ENCODE measurements at places on chromosomes 1 and 21. TPM values are rescaled to one million over a fixed set of nuclear protein-coding genes. Genes with fewer than 3 reads are reported as not detected.

Gene KCNJ6
- 3.3 TPM for total RNA-seq

Gene LCE2C
- total RNA-seq: not detected

- no peak overlapping the region for H3K27ac ChIP-seq
- H3K36me3 ChIP-seq: no peaks in the 10 kb centered on the region
- peaks cover 43% of the 10 kb centered on the region for H3K4me1 ChIP-seq
- DNase-seq: no peak
- no peak overlapping the region for H3K4me3 ChIP-seq
Observed at GRCh38 chr21:39640754-39641153, 28.0 kb downstream of the B3GALT5 start.

Gene TMEM39B
- total RNA-seq: 23.7 TPM

- peak overlapping the region; percentile 50 for H3K27ac ChIP-seq
- no peak for DNase-seq
- no peaks in the 10 kb centered on the region for H3K27me3 ChIP-seq
- no peaks in the 10 kb centered on the region for H3K36me3 ChIP-seq
Observed at GRCh38 chr1:115099693-115100050, 10.4 kb upstream of the TSPAN2 start.

Gene BTF3L4
- total RNA-seq: 100 TPM

- H3K4me3 ChIP-seq: no peak overlapping the region
- no peak overlapping the region for H3K27ac ChIP-seq
- peaks cover 2% of the 10 kb centered on the region for H3K36me3 ChIP-seq
- H3K4me1 ChIP-seq: no peaks in the 10 kb centered on the region
Observed at GRCh38 chr1:171716616-171717015, 25.2 kb downstream of the VAMP4 start.

Gene CHRM3
- total RNA-seq: 3.0 TPM

DNA sequence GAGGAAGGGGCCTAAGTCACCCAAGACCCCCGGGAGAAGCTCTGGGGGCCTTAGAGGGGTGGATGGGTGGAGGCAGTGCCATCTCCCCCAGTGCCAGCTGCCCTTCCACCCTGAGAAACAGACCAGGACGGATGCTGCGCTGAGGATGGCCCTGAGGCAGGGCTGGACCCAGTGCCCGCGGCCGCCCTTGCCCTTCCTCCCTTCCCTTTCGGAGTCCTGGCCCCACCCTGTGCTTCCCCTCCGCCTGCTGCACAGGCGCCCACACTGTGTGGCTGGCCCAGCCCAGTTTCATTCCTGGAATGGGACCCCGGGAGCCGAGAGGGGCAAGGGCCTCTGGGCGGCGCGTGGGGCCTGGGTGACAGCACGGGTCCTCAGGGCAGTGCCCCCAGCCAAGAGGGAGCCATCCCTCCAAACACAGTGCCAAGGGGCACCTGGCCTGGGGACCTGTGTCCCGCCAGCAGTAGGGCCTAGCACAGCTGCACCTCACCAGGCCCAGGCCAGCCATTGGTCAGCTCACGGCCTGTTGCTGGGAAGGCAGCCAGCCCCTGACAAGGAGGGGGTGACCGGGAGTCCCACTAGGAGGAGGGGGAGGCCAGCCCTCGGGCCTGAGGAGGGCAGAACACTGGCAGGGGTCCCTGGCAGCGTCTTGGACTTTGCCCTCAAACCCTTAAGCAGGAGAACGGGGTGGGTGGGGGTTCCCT lies 13.4 kb upstream of the SKI start:
- DNase-seq: no peak
- H3K4me3 ChIP-seq: no peak overlapping the region
- H3K4me1 ChIP-seq: no peaks in the 10 kb centered on the region
- H3K36me3 ChIP-seq: no peaks in the 10 kb centered on the region
- peaks cover 7% of the 10 kb centered on the region for H3K27me3 ChIP-seq
- no peak overlapping the region for H3K27ac ChIP-seq

DNA sequence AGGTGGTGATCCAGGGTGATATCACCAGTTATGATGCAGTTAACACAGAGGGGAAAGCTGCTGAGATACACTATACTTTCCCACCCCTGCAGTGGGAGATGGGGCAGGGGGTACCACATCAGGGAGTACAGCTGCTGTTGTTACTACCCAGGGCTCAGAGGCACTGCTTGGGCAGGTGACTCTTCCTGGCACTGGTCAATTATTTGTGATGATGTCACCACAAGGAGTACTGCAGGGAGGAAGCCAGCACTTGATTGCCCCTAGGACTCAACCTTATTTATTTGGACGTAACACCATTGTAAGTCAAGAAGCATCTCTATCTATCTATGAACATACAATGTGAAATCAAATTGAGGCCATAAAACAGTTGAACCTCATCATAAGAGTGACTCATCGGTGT lies 10.1 kb downstream of the IFNAR1 start:
- no peaks in the 10 kb centered on the region for H3K27me3 ChIP-seq
- no peak overlapping the region for H3K27ac ChIP-seq
- peaks cover 26% of the 10 kb centered on the region for H3K36me3 ChIP-seq
- no peaks in the 10 kb centered on the region for H3K4me1 ChIP-seq
- H3K4me3 ChIP-seq: no peak overlapping the region
- DNase-seq: no peak

DNA sequence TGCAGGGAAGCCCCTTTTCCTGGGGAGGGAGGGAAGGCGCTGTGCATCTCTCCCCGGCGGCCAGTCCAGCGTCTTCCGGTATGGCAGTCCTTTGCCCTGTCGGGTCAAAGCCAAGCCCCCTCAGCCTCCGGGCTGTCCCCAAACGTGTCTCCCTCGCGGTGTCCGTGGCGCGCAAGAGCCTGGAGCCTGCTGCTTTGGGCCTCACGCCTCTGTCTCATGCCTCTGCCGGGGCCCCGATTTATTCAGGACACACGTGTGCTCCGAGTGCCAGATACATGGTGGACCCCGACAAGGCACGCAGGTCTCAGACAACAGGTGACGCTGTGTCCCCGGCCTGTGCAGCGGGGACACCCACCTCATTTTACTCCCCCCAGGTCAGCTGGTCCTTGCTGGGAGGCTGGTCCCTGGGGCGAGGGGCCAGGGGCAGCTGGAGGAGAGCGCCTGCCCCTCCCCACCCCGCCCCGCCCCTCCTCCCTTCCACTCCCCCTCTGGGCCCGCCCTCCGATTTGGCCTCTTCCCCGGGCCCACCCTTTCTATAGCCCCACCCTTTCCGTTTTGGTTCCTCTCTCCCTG lies 176.7 kb downstream of the CAMTA1 start:
- H3K4me3 ChIP-seq: peak overlapping the region; percentile 63
- no peaks in the 10 kb centered on the region for H3K36me3 ChIP-seq
- H3K27ac ChIP-seq: peak overlapping the region; percentile 64
- DNase-seq: no peak
- H3K4me1 ChIP-seq: peaks cover 31% of the 10 kb centered on the region

Gene FCGR3A
- not detected for total RNA-seq

- H3K36me3 ChIP-seq: no peaks in the 10 kb centered on the region
- peak overlapping the region; percentile 98 for H3K27ac ChIP-seq
- no peak for DNase-seq
- H3K4me1 ChIP-seq: peaks cover 45% of the 10 kb centered on the region
- no peaks in the 10 kb centered on the region for H3K27me3 ChIP-seq
Observed at GRCh38 chr1:174023440-174023839, 1.3 kb upstream of the RC3H1 start.

DNA sequence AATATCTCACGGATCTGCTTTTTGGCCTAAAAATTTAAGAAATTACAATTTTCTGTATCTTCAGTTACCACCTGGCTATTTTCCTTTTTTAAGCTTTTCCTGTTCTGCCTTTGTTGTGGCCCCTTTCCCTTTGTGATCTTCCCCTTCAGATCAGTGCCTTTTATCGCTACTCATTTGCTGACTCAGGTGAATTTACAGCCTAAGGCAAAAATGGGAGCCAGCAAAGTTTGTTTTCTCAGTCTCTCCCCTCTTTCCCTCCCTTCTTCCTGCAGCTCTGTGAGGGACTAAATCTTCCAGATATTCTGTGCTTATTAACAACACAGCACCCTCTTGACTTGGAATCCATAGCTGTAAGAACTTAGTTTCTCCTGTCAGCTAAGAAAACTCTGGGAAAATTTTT lies 5.3 kb upstream of the PRRC2C start:
- no peaks in the 10 kb centered on the region for H3K27me3 ChIP-seq
- no peaks in the 10 kb centered on the region for H3K36me3 ChIP-seq
- peak overlapping the region; percentile 2 for H3K27ac ChIP-seq
- peaks cover 9% of the 10 kb centered on the region for H3K4me1 ChIP-seq
- DNase-seq: no peak
- H3K4me3 ChIP-seq: no peak overlapping the region

Gene AADACL3
- total RNA-seq: not detected

GRCh38 chr1:69919129-69919921 lies 286.1 kb downstream of the LRRC40 start:
- no peaks in the 10 kb centered on the region for H3K4me1 ChIP-seq
- H3K27me3 ChIP-seq: no peaks in the 10 kb centered on the region
- peaks cover 1% of the 10 kb centered on the region for H3K36me3 ChIP-seq
- H3K4me3 ChIP-seq: no peak overlapping the region
- no peak for DNase-seq

- H3K4me1 ChIP-seq: peaks cover 3% of the 10 kb centered on the region
- no peaks in the 10 kb centered on the region for H3K36me3 ChIP-seq
- H3K27ac ChIP-seq: no peak overlapping the region
- no peak for DNase-seq
- no peaks in the 10 kb centered on the region for H3K27me3 ChIP-seq
- H3K4me3 ChIP-seq: no peak overlapping the region
Observed at GRCh38 chr1:2385606-2386280, 5.6 kb downstream of the MORN1 start.

GRCh38 chr1:224338150-224338838 lies 8.3 kb upstream of the NVL start:
- no peaks in the 10 kb centered on the region for H3K27me3 ChIP-seq
- DNase-seq: no peak
- no peaks in the 10 kb centered on the region for H3K36me3 ChIP-seq
- no peak overlapping the region for H3K27ac ChIP-seq

GRCh38 chr1:111739925-111740765 lies 950 bp upstream of the INKA2 start:
- peak overlapping the region; percentile 95 for H3K27ac ChIP-seq
- H3K4me3 ChIP-seq: peak overlapping the region; percentile 72
- peak; percentile 30 for DNase-seq
- no peaks in the 10 kb centered on the region for H3K36me3 ChIP-seq
- peaks cover 40% of the 10 kb centered on the region for H3K27me3 ChIP-seq

- H3K4me3 ChIP-seq: no peak overlapping the region
- no peaks in the 10 kb centered on the region for H3K4me1 ChIP-seq
- no peak for DNase-seq
- no peak overlapping the region for H3K27ac ChIP-seq
Observed at GRCh38 chr21:14600569-14601297, 54.6 kb upstream of the SAMSN1 start.

GRCh38 chr1:45216200-45216541 lies 9.8 kb upstream of the ZSWIM5 start:
- no peaks in the 10 kb centered on the region for H3K36me3 ChIP-seq
- H3K27ac ChIP-seq: no peak overlapping the region
- peaks cover 9% of the 10 kb centered on the region for H3K27me3 ChIP-seq
- no peak for DNase-seq
- no peak overlapping the region for H3K4me3 ChIP-seq

Gene KDM1A
- 190 TPM for total RNA-seq

DNA sequence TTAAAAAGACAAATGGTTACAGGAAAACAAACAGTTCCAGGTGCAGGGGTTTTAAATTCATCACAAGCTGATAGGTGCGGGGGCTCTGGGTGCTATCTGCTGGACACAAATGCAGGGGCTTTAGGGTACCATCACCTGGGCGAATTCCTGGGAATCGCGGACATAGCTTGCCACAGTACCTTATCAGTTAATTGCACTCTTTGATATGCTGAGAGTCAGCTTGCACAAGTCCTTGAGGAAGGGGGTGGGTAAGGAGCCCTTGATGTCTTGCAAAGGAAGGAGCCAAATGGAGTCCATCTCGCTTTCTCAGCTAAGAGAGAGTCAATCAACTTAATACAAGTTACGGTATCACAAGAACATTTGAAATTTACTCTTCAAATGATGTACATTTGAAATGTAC lies 25.4 kb upstream of the TMEM54 start:
- no peaks in the 10 kb centered on the region for H3K36me3 ChIP-seq
- no peak overlapping the region for H3K4me3 ChIP-seq
- H3K27me3 ChIP-seq: peaks cover 50% of the 10 kb centered on the region
- peaks cover 19% of the 10 kb centered on the region for H3K4me1 ChIP-seq

DNA sequence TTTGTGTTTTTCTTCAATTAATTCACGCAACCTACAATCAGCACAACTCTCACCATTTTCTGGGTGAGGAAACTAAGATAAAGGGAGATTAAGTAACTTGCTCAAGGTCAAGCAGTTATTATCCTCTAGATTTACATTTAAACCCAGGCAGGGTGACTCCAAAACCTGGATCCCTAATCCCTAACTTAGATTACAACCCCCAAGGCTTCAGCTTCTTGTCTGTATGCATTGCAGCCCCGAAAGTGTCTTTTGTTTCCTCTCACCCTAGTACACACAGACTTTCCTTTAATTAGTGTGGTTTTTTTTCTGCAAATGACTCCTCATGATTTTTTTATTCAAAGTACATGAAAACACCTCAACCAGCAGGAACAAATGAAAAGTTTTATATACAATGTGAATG lies 748.6 kb upstream of the ADGRL2 start:
- H3K27me3 ChIP-seq: no peaks in the 10 kb centered on the region
- H3K4me1 ChIP-seq: peaks cover 20% of the 10 kb centered on the region
- H3K4me3 ChIP-seq: no peak overlapping the region
- no peak for DNase-seq

Gene SPRR2E
- total RNA-seq: not detected

GRCh38 chr1:86154571-86155050 lies 2.0 kb downstream of the COL24A1 start:
- H3K27ac ChIP-seq: no peak overlapping the region
- peaks cover 10% of the 10 kb centered on the region for H3K4me1 ChIP-seq
- DNase-seq: peak; percentile 9
- H3K4me3 ChIP-seq: peak overlapping the region; percentile 51
- H3K36me3 ChIP-seq: no peaks in the 10 kb centered on the region
- peaks cover 68% of the 10 kb centered on the region for H3K27me3 ChIP-seq

DNA sequence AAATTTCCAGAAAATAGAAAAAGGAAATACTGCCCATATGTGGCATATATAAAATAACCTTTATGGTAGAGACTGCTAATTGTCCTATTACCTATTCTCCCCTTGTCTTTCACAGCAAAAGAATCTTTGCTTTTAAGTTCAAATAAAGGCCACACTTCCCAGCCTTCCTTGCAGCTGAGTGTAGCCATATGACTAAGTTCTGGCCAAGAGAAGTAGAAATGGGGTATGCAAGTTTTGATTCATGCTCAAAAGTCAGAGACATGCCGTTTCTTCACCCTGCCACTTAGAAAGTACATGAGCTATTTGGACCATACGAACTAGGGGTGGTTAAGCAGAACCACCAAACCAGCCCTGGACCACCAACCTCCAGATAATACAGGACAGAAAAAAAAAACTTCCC lies 18.3 kb upstream of the S100A2 start:
- H3K36me3 ChIP-seq: no peaks in the 10 kb centered on the region
- H3K27ac ChIP-seq: no peak overlapping the region
- no peaks in the 10 kb centered on the region for H3K27me3 ChIP-seq
- no peak for DNase-seq

Gene TNFRSF14
- 0.75 TPM for total RNA-seq
